ENCODE measurements at places on chromosomes 6 and 20. TPM values are rescaled to one million over a fixed set of nuclear protein-coding genes. Genes with fewer than 3 reads are reported as not detected.

DNA sequence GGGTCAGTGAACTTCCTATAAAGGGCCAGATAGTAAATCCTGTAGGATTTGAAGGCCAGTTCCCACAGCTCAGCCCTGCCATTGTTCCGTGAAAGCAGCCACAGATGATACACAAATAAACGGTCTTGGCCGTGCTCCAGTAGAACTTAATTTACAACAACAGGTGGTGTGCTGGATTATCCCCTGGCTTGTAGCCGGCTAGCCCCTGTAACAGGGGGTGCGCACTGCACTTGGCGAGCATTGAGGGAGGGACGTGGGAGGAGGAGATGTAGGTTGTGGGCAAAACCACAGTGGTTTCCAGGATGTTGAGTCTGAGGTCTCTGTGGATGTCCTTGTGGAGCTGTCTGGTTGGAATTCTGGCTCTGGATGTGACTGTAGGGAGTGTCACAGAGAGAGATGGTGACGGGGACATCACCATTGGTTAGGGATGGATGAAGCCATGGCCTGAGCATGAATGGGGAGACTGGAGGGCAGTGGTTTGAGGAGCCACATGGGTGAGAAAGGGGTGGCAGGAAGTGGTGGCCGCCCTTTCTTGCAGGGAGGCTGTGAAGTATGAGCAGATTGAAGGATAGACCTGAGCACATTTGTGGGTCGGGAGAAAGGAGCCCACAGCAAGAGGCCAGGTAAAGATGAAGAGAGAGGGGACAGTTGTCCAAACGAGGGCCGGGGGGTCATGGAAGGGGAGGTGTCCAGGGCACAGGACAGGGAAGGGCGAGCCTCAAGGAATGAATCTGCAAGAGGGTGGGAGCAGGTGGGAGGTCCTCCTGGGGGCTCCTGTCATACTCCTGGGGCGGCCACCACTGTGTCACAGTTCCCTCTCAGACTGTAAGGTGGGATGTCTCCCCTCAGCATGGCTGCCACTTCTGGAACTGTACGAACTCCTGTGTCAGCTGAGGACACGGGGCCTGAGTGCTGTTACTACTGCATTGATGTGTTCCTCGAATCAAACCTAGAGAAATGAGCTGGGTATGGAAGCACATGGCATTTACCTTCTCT lies 53.6 kb downstream of the CDH26 start:
- no peak for DNase-seq

DNA sequence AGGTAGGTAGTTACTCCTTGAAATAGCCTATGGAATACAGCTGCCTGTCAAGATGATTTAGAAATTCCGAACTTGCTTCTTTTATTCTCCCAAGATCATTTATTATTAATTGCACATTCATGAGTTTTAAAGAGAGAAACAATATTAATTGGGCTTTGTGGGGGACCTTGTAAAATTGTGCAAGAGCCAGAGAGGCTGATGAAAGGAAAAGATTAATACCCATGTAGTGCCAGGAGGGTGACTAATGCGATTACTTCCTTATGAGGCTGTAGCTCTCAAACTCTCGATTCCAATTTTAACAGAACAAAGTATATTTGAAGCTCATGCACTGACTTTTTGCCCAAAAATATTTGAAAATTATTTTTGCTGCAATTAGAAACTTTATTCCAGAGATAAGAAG lies 423.8 kb upstream of the ID4 start:
- DNase-seq = no peak

GRCh38 chr6:158654498-158654897 lies 4.6 kb downstream of the SYTL3 start:
- DNase-seq = no peak

GRCh38 chr6:137870744-137871247 lies 3.7 kb downstream of the TNFAIP3 start:
- DNase-seq = no peak

DNA sequence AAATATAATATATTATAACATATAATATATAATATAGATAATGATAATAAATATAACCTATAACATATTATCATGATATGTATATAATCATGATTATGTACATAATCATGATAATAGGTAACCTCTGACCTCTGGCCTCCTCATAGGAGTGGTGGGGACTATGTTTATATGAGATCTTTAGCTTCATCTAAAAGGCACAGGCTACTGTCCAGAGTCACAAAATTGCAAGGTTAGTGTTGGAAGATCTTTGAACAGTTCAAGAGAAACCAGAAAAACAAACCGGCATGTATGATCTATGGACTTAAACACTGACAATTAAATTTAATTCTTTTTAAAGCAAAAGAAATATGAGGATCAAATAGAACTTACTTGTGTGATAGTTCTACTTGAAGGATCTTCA lies 55.7 kb upstream of the TINAG start:
- DNase-seq = no peak

DNA sequence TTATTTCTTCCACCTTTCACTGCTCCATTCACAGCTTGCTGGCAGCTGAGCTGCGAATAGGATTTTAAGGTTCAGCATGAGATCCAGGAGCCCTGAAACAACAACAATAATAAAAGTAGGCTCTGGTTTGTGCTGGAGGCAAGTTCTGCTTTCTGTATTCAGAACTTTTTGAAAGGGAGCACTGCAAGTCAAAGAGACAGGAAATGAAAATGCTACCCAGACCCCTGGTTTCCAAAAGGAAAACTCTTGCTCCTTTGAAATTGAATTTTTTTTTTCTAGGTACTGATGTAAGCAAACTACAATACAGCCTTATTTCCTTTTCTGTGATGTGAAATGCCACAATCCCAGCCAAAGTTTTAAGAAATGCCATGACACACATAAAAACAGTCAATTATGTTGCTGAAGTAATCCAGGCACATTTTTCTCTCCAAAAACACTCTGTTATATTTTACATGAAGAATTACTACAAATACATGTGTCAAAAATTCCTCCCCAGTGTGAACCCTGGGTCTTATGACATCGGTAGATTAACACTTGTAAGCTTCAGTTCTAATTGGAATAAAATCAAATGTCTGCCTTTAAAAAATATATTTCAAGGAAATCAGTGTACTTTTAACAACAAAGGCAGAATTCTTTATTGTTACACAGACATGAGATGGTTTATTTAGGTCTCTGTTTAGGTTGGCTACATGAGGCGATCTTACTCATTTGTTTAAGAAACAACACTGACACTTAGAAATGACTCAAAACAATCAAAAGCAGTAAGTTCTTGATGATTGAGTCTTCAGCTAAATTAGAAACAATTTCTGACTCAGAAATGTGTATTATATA lies 656.7 kb downstream of the EPHA7 start:
- DNase-seq = no peak

Gene RIMS1
- total RNA-seq = 0.67 TPM

Gene RIPOR2
- total RNA-seq = not detected

Data from pulmonary artery endothelial cell (primary cell).